ENCODE measurements at places on chromosomes 1 and 21. TPM values are rescaled to one million over a fixed set of nuclear protein-coding genes. Genes with fewer than 3 reads are reported as not detected.

DNA sequence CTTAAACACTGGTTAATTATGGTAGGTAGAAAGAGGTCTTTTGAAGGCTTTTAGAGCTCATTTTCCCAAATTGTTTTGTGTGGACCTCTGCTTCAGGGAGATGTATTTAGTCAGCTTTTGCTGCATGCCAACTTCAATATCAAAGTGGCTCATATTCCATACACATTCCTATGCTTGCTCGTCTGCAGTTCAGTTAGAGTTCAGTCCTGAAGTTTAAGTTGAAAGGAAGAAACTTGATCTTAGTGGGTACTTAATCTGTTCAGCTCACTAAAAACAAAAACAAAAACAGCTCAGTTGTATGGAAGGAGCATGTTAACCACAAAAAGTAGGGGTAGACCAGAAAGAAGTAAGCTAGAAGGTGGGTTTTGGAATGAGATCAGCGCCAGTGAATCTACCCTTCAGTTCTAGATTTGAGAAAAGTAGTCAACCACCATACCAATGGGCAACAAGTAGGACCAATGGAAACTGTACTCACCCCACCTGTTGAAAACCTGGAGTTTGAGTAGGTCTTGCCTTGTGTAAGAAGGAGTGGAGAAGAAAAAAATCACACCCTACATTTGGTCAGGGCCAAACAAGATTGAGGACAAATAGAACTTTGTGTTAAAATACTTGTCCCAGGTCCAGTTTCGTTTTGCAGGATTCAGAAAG is 58.0 kb downstream of the LEPR start:
- no peak for DNase-seq

DNA sequence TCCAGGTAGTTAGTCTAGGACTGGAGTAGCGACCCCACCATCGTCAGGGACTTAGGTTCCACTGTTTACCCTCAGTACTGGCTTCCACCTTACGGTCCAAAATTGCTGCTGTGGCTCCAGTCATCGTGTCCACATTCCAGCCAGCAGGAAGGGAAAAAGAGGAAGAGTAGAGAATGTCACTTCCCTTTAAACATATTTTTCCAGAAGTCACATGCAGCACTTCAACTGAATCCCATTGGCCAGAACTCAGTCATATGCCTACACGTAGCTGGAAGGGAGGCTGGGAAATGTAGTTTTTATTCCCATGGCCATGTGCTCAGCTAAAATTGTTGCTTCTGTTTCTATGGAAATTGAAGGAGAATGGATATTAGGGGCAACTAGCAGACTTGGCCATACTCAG is 84.1 kb upstream of the SELENON start:
- no peak for DNase-seq

DNA sequence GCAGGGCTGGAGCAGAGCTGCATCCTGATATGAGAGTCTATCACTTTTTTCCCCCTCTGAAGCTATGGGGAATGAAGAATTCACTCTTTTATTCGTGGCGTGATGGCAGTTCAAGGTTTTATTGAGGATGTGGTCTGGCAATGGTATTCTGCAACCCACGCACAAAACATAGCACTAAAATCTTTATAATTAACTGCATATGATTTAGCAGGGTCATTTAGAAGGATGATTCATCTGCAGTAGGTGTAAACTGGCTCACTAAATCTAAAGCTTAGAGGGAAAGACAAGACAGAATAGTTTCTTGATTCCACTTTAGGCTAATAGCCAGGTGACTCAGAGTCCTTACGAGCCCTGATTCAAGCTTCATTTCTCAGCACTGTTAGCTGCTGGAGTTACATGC is 25.0 kb upstream of the CHRM3 start:
- DNase-seq = no peak

The PGLYRP4 gene
- 1.7 TPM for total RNA-seq

Measured in endothelial cell (in vitro differentiated cells).